ENCODE measurements at places on chromosomes 12 and 14.

DNA sequence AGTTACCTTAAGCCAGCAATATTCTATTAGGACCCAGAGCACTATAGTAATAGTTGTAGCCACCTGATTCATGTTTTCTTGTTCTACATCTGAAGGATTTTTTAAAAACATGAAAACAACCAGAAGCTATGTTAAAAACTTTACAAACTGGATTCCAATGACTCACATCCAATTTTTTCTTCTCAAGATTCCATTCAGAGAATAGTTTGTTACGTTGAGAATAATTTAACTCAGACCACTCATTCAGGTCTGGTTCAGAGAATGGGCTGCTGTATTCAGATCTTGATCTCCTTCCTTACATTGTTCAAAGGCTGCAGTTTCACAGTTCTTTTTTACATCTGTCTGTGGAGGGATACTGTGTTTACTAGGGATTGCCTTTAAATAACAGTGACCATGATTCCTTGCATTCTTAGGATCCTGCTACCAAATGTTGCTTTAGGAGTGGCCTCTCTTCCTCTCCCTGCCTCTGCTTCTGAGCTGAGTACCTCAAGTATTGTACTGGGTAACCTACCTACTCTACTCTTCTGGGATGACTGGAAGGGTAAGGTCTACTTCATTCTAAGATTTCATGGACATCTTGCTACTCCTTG lies 448.0 kb upstream of the FBXO33 start:
- DNase-seq = no peak

DNA sequence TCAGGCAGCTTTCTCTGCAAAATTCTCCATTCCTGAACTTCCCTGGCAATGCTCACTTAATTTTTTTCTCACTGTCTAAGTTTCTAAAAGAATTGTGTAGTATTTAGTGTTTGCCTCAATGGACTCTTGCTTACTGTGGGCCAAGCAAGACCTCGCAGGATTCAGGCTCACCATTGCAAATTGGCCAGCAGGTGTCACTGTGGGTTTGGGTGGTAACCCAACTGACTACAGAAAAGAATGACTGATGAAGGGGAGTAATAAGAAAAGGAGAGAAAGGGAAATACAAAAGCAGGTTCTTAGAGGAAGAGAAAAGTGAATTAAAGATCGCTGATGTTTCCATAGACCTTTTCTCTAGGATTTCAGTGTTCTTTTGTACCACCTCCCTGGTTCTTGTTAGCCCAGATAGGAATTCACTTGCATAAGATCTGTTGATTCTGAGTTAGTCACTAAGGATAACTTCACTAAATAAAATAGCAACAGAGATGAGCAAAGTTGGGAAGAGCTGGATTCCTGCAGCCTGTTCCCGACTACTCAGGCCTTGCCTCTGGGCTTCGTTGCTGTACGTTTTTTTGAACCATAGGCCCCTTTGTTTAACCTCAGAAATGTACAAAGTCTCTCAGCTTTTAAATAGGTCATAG lies 386.5 kb upstream of the DDHD1 start:
- peak; percentile 82 for DNase-seq

DNA sequence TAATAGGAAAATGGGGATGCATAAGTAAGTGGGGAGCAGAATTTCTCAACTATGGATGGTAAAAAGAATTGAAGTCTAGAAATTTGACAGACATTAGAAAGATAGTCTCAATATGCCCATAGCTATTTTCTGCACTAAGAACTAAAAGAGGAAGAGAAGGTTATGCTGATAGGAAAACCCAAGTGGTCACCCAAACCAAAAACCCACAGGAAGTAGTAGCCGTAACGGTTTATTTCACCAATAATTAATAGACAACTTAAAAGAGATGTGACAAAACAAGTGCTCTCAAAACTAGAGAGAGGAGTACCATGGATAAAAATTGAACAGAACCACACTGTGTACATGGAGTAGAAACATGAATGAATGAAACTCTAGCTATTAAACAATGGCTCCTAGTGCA lies 295.4 kb downstream of the FSCB start:
- DNase-seq = no peak

DNA sequence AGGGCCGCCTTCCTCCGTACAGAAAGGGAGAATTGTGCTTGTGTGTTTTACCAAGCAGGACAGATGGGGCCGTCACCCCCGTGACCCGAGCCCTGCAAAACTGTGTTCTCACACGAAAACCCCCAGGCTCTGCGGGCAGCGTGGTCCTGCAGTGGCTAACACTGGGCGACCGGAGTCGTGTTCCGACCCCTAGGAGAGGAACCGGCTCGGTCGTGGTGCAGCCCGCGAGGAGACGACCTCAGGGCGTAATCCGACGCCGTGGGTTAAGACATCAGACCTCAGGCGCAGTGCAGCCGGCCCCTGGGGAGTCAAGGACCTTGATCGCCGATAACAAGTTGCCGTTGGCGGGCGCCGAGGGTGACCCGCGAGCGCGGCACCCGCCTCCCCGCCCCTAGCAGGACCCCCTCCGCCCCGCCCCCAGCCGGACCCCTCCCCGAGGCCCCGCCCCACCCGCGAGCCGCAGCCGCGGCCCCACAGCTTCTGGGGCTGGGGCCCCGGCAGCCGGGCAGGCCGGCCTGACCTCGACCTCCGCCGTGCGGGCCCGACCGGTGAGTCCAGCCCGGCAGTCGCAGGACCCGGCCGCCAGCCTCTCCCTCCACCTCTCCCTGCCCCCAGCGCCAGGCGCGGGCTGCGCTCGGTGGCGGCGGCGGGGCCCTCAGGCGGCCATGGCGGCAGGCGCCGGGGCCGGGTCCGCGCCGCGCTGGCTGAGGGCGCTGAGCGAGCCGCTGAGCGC lies at the start of gene CHPT1:
TSS of gene CHPT1 (plus strand) at position 444 of the 733 bp plus-strand sequence. CDS start at position 666, 222 bp downstream.
- peak; percentile 63 for DNase-seq

GRCh38 chr12:104426926-104427546 lies 29.7 kb upstream of the CHST11 start:
- no peak for DNase-seq

DNA sequence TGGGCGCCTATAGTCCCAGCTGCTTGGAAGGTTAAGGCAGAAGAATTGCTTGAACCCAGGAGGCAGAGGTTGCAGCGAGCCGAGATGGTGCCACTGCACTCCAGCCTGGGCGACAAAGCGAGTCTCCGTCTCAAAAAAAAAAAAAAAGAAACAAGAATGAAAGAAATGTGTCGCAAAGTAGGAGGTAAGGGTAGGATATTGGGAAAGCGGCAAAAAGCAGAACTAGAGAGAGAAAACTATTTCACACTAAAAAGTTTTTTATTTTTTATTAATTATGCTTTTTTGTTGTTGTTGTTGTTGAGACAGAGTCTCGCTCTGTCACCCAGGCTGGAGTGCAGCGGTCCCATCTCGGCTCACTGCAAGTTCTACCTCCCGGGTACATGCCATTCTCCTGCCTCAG lies 17.7 kb downstream of the SBNO1 start:
- DNase-seq = no peak

GRCh38 chr14:72336311-72336980 lies 404.2 kb downstream of the RGS6 start:
- DNase-seq = no peak

GRCh38 chr14:76640923-76641395 lies 120.3 kb upstream of the VASH1 start:
- DNase-seq = no peak

DNA sequence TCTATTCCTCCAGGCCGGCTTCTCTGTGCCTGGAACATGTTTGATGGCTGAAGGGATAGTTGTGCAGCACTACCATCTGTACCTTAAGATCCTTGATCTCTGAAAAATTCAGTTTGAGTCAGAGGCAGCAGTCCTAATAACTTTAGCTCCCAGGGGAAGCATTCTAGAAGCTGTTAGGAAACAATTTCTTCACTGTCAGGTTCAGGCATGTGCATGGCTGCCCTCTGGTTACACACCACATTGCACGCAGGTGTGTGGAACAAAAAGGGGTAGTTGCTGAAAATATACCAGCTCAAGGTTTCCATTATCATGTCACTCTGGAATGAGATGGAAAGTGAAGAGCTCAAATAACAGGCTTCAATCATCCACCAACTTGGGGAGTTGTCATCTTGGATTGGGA lies 80.1 kb downstream of the CHST11 start:
- DNase-seq = no peak

- no peak for DNase-seq
These were observed 40.9 kb downstream of the TRIP11 start for GRCh38 chr14:91998667-91999570.

GRCh38 chr12:79453820-79454219 lies 236.9 kb downstream of the PAWR start:
- DNase-seq = no peak
